HuH-7 (cell line): ENCODE measurements at places on chromosomes 3 and 15.
A peak's percentile ranks its signal among the peaks of the same experiment; 100 is the strongest.

DNA sequence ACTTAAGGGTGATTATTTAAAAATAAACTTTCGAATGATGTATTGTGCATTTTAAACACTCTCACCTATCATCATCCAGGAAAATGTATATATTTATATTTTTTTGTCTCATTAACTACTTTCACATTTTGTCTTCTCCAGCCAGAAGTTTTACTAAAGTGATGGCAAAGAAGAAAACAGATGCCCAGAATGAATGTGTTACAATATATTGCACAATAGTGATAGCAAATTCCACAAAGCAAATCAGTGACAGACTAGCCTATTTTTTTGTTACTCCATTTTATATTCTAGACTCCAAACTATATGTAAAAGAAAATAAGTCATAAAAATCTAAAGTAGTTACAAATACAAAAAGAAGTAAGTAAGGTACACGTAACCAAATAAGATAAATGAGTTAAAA is 414.7 kb downstream of the EPHA3 start:
- no peak for DNase-seq

DNA sequence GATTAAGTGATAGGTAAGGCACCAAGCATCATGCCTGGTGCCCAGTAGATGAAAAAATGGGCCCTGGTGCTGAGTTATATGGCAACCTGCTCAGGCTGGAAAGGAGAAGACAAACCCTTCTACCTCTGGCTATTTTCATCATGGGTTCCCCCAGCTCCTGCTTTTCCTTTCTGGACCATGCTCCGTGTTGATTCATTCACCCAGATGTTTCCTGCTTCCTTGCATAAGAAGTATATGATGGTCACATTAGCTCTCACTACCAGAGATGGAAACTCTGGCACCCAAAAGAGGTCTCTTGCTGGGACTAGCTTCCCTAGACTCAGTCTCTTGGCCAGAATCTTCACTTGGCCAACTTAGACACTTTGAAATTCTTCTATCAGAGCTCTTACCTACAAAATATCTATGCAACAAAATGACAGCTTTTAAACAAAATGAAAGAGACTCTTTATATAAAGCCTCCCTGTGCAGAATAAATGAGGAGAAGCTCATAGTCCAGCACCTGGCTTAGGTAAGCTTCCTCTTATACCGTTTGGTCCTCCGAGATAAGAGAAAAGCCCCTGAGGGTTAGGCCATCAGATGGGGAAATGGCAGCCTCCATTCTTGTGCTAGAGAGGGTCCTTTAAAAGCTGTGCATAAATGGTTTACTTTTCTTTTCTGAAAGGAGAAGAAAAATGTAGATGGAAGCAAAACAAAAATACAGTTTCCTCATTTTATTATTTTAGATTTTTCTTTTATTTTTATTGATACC is 46.8 kb upstream of the MCF2L2 start:
- no peak for DNase-seq

GRCh38 chr15:75034615-75035014 is 11.2 kb downstream of the PPCDC start:
- no peak for DNase-seq

DNA sequence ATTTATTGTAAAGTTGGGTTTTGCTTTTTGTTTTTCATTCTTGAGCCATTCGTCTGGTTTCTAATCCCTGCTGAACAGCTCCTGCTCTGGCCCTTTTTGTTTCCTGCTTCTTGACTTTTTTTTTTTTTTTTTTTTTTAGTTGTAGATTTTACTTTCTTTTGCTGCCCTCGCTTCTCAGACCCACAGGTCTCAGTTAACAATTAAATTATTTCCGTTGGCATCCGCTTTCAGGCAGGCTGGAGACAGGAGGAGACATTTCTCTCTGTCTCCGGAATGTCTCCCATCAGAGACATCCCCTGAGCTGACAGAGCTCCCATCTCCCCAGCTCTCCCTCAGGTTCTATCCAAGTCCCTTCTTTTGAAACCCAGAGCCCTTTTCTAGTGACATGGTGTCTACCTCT is 68.6 kb downstream of the SLC6A6 start:
- DNase-seq: no peak

DNA sequence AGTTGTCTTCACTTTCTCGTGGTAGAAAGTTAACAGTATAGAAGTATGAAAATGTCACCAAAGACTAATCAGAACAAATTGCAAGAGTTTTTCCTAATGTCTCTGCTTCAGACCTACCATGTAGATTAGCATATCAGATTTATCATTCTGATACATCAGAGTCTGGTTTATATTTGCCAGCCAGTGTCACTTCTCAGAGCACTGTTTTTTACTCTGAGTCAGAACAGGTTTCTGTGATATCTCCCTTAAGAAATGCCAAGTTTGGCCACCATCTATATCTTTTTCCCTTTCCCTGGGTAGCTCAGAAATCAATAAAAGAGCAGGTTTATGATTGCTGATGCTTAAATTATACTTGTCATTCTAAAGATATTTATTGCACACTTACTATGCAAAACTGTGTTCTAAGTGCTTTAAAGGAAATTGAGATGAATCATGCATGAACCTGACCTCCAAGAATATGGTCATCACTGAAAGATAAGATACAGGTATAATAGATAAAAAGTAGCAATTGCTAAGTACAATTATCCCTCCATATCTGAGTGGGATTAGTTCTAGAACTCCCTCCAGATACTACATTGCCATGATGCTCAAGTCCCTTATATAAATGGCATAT is 672.7 kb upstream of the NAALADL2 start:
- DNase-seq: no peak

GRCh38 chr15:59339252-59339672 is 33.4 kb downstream of the MYO1E start:
- peak; percentile 23 for DNase-seq

DNA sequence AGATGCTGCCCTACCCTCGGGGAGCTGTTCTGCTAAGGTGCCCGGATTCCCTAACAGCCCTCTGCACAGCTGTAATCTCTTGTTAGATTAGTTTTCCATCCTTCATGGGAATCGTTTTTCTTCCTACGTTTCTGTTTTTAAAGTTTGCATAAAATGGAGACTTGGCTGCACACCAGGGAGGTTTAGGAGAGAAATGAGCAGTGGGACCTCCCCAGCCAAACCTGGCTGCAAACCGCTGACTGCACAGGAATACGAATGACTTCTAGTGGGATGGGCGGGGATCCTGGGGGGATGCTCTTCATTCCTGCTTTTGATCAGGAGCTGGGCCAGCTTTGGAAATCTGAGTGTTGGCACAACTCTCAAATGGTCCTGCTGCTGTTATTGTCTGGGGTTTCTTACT is 77.5 kb downstream of the THSD4 start:
- DNase-seq: no peak

GRCh38 chr3:187450431-187451190 is 82.4 kb downstream of the RTP4 start:
- DNase-seq: no peak

DNA sequence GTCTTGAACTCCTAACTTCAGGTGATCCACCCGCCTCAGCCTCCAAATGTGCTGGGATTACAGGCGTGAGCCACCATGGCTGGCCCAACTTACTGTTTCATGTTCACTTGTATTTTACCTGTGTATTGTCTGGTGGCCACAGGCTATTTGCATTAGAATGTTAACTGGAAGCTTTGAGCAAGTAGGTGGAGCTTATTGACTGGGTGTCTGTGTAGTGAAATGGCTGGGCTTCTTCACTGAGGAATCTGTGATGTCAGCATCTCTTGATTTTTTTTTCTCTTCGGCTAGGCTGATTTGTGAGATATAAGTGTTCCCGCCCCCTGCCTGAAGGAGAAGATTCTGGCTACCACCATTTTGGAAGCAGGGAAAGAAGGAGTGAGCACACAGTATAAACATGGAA is 237.8 kb upstream of the PEX5L start:
- no peak for DNase-seq

DNA sequence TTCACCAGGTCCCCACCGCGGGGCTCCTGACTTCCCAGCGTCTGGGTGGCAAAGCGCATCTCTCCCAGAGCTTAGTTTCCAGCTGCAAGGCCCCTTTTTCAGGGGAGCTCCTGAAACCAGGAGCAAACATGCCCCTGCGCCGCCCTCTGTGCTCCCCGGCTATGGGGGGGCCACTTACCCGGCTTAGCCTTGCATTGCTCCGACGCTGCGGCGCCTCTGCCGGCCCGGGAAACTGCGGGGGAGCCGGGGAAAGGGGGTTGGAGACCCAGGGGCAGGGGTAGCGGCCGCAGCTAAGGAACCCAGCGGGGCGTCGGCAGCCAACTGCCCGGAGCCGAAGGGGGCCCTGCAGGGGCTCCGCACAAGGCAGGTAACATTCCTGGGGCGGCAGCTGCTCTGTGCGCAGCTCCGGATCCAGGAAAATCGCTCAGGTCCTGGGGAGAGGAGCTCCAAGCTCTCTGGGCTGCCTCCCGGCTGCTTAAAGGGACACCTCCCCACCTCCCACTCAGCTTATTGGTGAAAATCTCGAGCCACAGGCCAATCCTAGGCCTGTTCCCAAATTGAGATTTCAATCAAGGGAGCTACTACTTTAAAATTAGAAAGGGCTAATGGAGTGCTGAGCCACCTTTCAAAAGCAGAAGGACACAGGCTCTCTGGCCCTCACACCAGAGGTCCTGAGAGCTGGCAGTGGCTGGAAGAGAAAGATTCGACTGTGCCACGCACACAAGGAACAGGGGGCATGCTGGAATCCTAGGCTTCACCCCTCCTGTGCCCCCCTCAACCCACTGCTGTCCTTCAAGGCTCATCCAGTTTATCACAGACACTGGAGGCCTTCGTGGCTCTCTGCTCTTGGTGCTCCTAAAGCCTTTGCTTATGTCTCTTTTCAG is 42.7 kb upstream of the PRICKLE2 start:
- no peak for DNase-seq

DNA sequence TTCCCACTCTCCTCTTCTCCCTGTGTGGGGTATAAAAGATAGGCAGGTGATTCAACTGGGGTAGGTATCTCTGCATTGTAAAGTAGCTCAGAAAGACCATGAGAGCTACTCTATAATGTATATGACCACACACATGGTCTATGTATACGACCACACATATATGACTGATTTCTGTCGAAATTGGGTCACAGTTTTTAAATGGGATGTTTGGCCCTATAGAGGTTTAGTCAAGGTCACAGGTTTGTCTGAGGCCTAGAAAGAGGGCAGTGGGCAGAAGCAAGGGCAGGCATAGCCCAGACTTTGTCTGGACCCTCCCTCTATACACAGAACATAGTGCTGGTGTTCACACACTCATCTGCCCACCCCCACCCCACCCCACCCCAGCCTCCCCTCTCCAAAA is 4.4 kb downstream of the LAMP3 start:
- no peak for DNase-seq

DNA sequence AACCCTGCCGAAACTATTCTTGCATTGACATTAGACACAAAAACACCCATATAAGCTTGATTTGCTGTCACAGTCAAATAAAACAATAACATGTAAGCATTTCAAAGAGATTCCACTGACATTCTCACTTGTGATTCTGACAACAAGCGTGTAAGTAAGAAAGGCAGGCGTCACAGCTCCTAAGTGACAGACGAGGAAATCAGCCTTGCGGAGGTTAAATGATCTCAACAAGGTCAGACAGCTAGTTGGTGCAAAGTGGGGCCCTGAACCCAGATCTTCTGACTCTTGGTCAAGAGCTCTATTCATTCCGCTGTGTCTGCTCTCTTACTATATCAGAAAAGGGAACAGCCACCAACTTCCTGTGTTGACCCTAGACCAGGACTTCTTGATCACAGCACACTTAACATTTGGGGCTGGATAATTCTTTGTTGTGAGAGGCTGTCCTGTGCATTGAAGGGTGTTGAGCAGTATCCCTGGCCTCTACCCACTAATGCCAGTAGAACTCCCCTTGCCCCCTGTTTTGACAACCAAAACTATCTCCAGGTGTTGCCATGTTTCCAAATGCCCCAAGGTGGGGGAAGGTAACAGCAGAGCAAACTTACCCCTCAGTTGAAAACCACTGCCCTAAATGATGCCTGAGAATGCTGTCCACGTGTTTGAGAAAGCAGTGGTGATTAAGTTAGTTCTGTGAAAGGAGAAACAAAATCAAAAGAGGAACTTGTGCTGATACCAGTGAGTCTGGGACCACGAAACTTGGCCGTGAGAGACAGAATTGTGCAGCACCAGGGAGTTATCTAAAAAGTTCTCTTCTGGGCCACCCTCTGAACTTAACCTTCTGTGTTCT is 86.1 kb downstream of the LIPC start:
- DNase-seq: no peak

DNA sequence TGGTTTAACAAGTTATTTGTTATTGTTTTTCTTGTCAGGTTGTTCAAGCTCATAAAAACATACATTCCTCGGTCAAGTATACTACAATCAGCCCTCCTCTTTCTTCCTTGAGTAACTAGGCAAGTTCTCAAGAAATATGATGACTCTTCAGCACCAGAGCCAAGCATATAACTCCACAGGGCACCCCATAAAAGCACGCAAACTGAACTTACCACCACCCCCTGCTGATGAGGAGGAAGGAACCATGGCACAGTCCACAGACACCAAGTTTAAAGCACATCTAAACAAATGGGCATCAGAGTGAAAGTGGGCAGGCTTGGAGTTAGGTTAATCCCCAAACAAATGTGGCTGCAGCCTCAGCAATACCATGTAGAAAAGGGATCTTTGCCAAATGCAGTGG is 5.3 kb downstream of the IP6K2 start:
- DNase-seq: no peak

GRCh38 chr15:45234562-45235235 is 17.3 kb upstream of the SLC28A2 start:
- DNase-seq: no peak

DNA sequence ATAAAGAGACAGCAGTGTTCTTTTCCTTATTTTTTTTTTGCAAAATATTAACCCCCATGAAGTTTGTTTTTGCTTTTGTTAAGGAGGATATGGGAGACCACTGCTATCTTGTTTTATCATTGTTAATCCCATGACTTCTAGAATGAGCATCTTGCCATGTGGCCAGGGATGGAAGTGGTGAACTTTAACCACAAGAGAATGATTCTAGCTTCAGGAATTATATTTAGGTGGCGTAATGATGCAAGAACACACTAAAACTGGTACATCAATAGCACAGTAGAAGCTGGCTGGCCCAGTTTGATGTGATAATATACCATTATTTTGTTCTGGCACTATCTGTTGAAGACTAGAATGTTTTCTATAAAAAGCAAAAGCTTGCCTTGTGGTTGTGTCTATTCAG is 720.9 kb downstream of the GRM7 start:
- no peak for DNase-seq

- DNase-seq: no peak
Observed at GRCh38 chr3:78729946-78730345, 1037.9 kb downstream of the ROBO1 start.

DNA sequence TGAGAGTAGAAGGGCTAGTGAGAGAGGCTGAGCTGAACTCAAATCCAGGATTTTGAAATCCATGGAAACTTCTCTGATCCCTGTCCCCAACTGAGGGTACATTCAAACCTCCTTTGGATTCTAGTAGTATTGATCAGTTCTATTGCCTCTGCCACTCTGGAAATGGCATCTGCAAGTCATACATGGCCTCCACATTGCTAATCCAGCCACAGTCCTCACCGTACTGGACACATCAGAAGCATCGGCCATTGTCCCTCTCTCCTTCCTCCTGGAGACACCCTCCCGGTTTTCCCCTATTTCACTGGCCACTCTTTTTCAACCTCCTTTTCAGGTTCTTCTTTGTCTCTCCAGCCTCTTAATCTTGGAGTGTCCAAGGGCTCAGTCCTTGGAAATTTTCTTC is 66.9 kb downstream of the ETV5 start:
- no peak for DNase-seq

- DNase-seq: no peak
Observed at GRCh38 chr3:57942872-57943283, 65.3 kb upstream of the FLNB start.
